ENCODE measurements at places on chromosomes 6 and 20. TPM values are rescaled to one million over a fixed set of nuclear protein-coding genes. Genes with fewer than 3 reads are reported as not detected.

PRSS35 gene
- not detected for total RNA-seq

OLIG3 gene
- total RNA-seq, result not detected

C4B gene
- total RNA-seq, result 2.2 TPM

CST4 gene
- not detected for total RNA-seq

TCF21 gene
- total RNA-seq, result not detected

EXOC2 gene
- 42.7 TPM for total RNA-seq

FUCA2 gene
- 6.5 TPM for total RNA-seq

GNL1 gene
- total RNA-seq, result 59.9 TPM

SDC4 gene
- 8.1 TPM for total RNA-seq

RIPOR2 gene
- 303 TPM for total RNA-seq

ULBP2 gene
- total RNA-seq, result 0.40 TPM

AHCY gene
- 59.9 TPM for total RNA-seq

SYNDIG1 gene
- total RNA-seq, result not detected

MAVS gene
- 34.8 TPM for total RNA-seq

ISM1 gene
- total RNA-seq, result 1.3 TPM

HNF4A gene
- total RNA-seq, result not detected

KCNK5 gene
- 4.2 TPM for total RNA-seq

FOXP4 gene
- 4.8 TPM for total RNA-seq

TP53TG5 gene
- total RNA-seq, result not detected

IBTK gene
- total RNA-seq, result 26.8 TPM

NELFE gene
- 72.3 TPM for total RNA-seq

DSP gene
- total RNA-seq, result 0.10 TPM
